ENCODE measurements at places on chromosomes 11 and 22.

GRCh38 chr11:58867556-58867955 is 23.1 kb upstream of the GLYATL2 start:
- no peak for DNase-seq

DNA sequence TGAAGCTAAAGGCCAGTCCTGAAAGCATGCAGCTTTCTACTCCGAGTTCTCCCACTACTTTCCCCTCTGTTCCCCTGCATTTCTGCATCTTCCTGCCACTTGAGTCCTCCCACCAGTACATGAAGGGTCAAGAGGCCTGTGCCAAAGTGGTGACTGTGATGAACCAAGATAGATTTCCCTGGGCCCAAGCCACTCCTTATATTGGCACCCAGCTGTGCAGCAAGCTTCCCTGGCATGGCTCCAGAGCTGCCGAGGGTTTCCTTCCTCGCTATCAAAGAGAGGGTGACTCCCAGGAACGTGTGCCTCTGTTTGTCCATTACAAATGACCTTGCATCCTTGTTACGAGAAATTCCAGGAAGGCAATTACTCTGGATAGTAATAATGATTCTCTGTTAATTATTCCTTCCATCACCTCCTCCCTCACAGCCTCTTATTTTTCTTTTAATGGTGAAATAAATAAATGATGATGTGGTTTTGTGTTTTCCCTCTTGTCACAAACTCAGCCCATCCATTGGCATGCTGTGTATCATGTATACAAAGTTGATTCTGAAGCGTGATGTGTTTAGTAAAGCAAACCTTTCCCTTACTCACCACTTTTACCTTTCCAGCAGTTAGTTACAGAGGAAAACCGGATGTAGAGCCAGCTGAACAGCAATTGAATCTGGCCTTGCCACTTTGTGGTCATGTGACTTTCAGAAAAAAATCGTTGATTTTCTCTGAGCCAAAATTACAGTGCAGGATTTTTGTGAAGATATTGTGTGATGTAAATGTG is 8.3 kb downstream of the SRSF8 start:
- DNase-seq = no peak

GRCh38 chr22:23180301-23180892 is at the start of gene BCR:
TSS of gene BCR (plus strand) at chr22:23180509. CDS start at chr22:23180961, 452 bp downstream.
- DNase-seq = no peak

DNA sequence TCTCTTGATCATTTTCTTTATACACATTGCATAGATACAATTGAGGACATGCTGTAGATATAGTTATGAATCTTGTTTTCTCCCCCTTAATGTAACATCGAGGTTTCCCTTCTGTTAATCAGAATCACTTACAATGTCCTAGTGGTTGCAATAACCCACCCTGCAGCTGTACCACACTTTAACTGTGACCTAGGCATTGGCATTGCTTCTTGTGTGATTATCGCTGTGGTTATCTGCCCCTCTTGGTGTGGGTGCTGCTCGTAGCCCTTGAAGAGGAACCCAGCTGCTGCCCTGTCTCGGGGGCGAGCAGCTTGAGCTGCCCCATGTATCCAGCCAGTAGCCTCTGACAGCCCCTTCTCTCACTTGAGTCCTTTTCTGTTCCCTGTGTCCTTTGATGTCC is 1.5 kb downstream of the DGAT2 start:
- DNase-seq = no peak

- DNase-seq = no peak
Observed at GRCh38 chr11:71237853-71238252, 14.5 kb downstream of the SHANK2 start.

GRCh38 chr11:65851083-65851579 is 6.8 kb downstream of the CFL1 start:
- no peak for DNase-seq

- no peak for DNase-seq
Observed at GRCh38 chr11:71548716-71549151, 514 bp downstream of the KRTAP5-9 start.

DNA sequence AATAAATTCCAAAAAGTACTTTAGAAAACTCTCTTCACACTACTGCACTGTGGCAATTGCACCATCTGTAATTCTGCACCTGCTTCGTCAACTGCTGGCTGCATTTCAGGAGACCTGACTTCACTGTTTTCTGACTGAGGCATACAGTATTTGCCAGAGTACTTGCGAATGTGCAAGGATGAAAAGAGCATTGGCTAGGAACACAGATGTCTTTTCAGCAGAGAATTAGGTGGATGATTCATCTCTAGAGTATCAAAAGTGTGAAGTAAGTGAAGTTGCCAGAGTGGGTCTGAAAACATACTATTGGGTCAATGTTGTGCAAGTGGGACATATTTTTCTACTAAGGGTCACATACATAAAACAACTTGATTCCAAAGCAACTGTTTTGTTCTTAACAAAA is 427.5 kb upstream of the CCDC90B start:
- DNase-seq = no peak

DNA sequence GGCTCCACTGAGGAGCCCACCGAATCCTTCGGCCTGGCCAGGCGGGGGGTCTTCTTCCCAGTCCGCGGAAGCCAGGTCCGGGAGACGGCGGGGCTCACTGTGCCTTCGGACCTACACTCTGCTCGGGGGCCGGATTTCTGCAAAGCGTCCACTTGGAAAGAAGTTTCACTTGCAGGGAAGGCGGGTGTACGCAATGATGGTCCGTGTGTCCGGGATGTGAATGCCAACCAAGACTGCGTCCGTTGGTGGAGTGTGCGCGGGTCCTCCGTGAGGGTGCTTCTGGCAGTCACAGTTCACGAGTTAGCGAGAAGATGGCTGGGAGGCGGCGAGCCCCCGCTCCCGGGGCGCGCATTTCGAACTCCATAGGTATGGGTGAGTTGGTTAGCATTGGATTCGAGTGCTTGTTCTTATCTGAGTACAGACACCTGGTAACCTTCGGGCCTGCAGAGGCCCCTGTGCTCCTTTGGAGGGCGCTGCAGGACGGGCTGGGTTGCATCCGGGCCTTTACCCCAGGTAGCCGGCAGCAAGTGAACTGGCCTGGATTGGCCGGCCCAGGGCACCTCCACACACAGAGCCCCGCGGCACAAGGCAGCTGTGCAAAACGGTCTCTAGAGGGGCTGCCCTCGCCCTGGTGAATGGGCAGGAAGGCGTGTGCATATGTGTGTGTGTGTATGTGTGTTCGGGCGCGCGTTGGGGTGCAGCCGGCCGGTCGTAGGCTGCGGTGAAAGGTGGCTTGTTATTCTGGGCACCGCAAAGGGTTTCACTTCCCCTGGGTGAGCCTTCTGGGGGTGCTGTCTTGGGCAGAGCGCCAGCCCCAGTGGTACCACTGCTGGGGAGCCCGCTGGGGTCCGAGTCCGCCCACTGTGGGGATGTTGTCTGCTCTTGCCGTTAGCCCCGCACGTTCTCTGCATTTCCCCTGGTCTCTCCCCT is 13.3 kb upstream of the CYP2R1 start:
- DNase-seq = no peak

DNA sequence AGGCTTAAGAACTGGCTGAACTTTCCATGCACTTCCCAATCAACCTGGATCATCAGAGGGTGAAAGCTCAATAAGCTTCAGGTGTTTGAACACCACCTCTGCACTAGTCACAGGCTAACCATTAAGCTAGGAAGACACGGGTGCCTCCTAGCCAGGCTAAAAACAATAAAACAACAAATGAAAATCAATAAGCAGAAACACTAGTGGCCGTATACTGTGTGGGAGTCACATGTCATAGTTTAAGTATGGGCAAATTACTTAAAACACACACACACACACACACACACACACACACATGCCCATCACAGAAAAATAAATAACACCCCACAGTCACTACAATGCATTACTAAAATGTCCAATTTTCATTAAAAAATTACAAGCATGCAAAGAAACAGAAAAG is 85.2 kb downstream of the APOL5 start:
- no peak for DNase-seq

DNA sequence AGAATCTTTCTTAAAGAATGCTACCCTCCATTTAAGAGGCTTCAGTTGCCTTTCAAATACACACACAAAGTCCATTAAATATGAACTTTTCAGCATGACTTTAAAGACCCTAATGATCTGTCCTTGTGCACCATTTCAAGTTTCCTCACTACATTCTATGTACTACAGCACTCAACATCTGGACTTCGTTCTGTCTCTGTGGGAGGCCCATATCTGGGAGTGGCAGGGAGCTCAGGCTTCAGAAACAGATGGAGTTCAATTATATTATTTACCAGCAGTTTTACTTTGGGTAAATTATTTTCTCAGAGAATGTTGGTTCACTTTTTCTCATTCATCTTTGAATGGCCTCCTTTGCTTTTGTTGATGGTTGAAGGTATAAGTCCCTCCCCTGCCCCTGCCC is 67.4 kb downstream of the ANO3 start:
- DNase-seq = no peak

- no peak for DNase-seq
Observed at GRCh38 chr11:748007-748359, 719 bp downstream of the TALDO1 start.

- no peak for DNase-seq
Observed at GRCh38 chr11:103744496-103745153, 291.8 kb upstream of the DDI1 start.

DNA sequence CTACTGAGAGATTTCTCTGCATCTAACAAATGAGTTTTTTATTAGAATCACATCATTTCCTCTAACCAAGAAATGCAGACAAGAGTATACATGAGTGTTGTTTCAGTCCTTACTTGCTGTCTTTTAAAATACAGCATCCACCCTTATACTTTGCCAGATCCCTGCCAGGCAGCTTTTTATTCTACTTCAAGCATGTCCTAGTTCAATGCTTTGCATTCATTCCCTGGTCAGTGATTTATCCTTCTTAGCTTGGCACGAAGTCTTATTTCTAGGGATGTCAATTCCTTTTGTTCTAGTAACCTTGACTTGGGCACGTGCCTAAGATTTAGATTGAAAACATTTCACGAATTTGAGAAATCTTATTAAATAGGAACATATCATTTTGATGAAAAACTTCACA is 307.2 kb upstream of the MPPED2 start:
- no peak for DNase-seq

DNA sequence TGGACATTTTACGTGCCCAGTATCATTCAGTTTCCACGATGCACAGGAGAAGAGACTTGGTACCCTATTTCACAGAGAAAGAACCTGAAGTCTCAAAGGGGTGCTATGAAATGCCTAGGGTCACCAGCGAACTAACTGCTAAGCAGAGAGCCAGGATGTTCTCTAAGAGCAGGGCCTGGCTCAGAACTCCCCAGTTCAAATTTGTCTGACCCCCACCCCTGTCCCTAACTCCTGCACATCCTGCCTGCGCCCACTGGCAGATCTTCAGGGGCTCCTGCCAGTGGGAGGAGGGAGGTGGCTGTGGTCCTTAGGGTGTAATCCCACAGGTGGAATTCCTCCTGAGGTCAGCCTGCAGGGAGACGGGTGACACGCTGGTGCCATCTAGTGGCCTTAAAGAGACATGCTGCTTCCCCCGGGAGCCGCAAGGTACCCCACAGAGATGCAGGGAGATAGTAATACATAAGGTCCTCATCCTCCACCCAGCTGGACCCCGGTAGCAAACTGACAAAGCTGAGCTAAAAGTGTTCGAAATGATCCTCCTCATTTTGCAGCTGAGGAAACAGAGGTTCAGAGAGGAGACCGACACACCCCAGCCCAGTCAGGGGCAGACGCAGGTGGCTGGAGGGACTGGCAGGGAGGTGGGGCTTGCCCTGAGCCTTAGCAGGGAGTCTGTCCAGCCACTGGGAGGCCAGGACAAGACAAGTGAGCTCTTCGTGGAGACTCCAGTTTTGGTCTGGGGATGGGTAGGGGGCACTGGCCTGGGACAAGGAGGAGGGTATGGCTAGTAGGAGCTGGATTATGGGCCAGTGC is 34.1 kb downstream of the MB start:
- DNase-seq = no peak

DNA sequence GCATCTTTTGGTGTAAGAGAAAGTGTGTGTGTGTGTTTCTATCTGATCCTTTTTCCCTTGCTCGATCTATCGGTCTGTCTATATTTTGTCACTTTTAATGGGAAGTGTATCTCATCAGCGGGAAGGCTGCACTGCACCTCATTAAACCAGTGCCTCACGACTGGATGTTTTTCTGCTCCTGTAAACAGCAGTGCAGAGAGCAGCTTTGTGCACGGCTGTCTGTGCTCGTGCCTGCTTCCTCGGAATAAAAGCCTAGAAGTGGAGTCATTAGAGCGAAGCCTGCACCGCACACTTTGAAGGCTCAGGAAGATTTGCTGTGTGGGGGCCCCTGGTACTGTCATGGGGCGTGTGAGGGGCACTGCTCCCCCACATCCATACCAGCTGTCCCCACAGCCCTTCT is 27.0 kb upstream of the PARVG start:
- DNase-seq = no peak

DNA sequence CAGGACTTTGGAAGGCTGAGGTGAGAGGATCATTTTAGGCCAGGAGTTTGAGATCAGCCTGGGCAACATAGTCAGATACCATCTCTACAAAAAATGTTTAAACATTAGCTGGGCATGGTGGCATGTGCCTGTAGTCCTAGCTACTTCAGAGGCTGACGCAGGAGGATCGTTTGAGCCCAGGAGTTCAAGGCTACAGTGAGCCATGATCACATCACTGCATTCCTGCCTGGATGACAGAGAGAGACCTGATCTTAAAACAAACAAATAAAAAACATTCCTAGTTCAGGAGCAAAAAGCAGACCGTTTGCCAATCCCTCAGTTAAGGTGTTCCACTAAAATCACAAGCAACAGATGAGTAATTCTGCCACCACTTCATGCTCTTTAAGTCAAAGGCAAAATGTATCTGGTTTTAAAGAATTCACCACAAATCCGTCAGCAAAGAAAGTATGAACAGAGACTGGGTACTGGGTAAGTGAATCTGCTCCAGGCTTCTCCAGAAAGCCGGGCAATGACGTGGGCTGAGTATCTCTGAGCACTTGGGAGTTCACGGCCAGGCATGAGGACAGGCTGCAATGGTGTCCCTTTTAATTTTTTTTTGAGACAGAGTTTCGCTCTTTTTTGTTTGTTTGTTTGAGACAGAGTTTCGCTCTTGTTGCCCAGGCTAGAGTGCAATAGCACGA is 19.5 kb downstream of the CLTCL1 start:
- DNase-seq = no peak

DNA sequence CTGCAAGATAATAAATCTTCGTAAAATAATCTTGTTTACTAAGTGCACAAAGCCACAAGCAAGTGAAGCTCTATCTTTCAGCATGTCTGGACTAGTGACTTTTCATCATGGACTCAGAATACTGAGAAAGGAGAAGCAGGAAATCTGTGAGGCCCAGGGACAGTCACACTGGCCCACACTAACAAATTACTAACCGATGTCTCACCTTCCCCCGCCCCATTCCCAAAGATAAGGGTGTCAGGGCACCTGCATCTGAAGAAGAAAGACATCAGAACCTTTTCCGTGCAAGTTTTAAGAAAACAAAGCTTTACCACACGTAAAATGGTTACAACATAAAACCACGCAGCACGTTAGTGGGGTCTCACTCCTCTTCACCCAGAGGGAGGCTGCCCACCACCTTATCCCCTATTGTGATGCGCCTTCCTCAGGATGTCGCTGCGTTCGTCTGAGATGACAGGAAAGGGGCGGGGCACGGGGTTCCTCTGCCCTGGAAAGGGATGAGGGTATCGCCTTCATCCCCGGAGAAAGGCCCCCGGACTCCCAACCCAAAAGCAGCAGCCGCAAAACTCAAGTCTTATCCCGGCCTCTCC is 616 bp downstream of the BTBD10 start:
- peak; percentile 6 for DNase-seq

Data from NCI-H2081 treated with DMSO at 0.1 percent for 48 hours (cell line).